ENCODE measurements at places on chromosomes 5 and 9. TPM values are rescaled to one million over a fixed set of nuclear protein-coding genes. Genes with fewer than 3 reads are reported as not detected.

SECISBP2 gene
- total RNA-seq = 27.8 TPM

SCGB3A2 gene
- not detected for total RNA-seq

RACK1 gene
- 2,870 TPM for total RNA-seq

ANAPC2 gene
- total RNA-seq = 24.1 TPM

FSTL4 gene
- total RNA-seq = 0.11 TPM

COL27A1 gene
- total RNA-seq = 9.3 TPM

SLC9A3 gene
- total RNA-seq = 9.9 TPM

HMMR gene
- not detected for total RNA-seq

CYLC2 gene
- total RNA-seq = not detected

SURF2 gene
- 4.4 TPM for total RNA-seq

DNA sequence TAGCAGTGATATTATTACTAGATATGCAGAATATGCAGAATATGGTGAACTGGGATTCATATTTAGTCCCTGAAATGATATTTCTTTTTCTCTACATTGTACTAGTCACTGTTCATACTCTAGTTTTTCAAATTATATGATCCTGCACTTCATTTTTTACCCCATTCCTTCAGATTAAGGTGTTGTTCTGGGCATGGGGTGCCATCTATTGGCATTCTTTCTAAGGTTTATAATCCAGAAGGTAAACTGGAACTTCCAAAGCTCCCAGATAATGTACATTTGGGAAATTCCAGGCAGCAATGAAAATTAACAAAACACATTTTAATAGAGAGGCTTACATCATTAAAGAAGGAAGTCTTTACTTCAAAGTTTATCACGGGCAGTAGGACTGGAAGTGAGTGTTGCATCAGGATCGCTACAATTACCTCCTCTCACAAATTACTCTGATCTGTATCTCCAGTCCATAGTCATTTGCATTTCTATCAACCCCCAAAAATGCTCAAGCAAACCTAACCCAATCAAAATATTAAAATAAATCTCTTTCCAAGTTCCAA is 12.5 kb downstream of the RFX3 start:
- no peak overlapping the region for H3K27ac ChIP-seq
- no peaks in the 10 kb centered on the region for H3K27me3 ChIP-seq
- H3K36me3 ChIP-seq = no peaks in the 10 kb centered on the region
- H3K4me3 ChIP-seq = no peak overlapping the region
- no peaks in the 10 kb centered on the region for H3K4me1 ChIP-seq
- no peak for DNase-seq

DNA sequence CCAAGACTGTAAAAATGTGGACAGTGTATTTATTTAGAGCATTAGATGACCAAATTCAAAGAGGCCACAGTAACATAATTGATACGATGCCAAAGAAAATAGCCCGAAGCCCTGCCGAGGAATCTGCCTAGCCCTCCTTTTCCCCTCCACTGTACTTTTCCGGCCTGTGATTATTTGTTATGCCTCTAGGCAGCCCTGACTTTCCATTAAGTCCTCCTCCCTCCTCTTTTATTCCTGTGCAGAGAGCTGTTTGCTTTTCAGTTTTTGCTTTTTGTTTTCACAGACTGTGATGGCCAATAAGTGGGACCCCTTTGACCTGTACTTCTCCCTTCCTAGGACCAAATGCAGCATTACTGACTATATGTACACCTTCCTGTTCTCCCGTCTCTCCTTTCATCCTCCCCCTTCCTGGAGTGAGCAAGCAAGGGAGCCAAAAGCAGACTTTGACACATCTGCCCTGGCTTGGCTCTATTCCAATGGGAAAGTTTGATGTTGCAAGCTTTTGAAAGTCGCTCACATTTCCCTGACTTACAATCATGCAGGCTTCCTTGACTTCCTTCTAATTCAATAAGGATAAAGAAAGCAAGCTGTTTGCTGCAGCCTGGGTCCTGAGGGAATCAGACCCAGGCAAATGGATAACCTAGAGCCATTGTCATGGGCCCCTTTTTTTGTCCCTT is 76.1 kb downstream of the NREP start:
- peak; percentile 74 for DNase-seq
- H3K27ac ChIP-seq = no peak overlapping the region
- H3K4me1 ChIP-seq = peaks cover 6% of the 10 kb centered on the region
- no peaks in the 10 kb centered on the region for H3K36me3 ChIP-seq
- no peaks in the 10 kb centered on the region for H3K27me3 ChIP-seq

- H3K27me3 ChIP-seq = no peaks in the 10 kb centered on the region
- peaks cover 6% of the 10 kb centered on the region for H3K36me3 ChIP-seq
- DNase-seq = no peak
- H3K4me1 ChIP-seq = no peaks in the 10 kb centered on the region
Measured at GRCh38 chr5:173962436-173962972, 26.5 kb upstream of the C5orf47 start.

GRCh38 chr5:67619235-67619634 is 422.6 kb upstream of the CD180 start:
- no peaks in the 10 kb centered on the region for H3K27me3 ChIP-seq
- no peak overlapping the region for H3K4me3 ChIP-seq
- no peak for DNase-seq
- H3K27ac ChIP-seq = no peak overlapping the region
- no peaks in the 10 kb centered on the region for H3K4me1 ChIP-seq
- no peaks in the 10 kb centered on the region for H3K36me3 ChIP-seq

GRCh38 chr5:77064040-77064439 is 23.0 kb downstream of the ZBED3 start:
- H3K36me3 ChIP-seq = peaks cover 37% of the 10 kb centered on the region
- no peaks in the 10 kb centered on the region for H3K27me3 ChIP-seq
- no peak overlapping the region for H3K4me3 ChIP-seq
- H3K4me1 ChIP-seq = no peaks in the 10 kb centered on the region
- no peak overlapping the region for H3K27ac ChIP-seq
- DNase-seq = no peak

- H3K36me3 ChIP-seq = no peaks in the 10 kb centered on the region
- H3K27me3 ChIP-seq = no peaks in the 10 kb centered on the region
- no peak for DNase-seq
- H3K4me1 ChIP-seq = no peaks in the 10 kb centered on the region
Measured at GRCh38 chr5:13412040-13412595, 532.4 kb downstream of the DNAH5 start.

GRCh38 chr5:153670101-153670500 is 179.6 kb downstream of the GRIA1 start:
- H3K36me3 ChIP-seq = no peaks in the 10 kb centered on the region
- H3K27me3 ChIP-seq = no peaks in the 10 kb centered on the region
- no peak overlapping the region for H3K4me3 ChIP-seq

DNA sequence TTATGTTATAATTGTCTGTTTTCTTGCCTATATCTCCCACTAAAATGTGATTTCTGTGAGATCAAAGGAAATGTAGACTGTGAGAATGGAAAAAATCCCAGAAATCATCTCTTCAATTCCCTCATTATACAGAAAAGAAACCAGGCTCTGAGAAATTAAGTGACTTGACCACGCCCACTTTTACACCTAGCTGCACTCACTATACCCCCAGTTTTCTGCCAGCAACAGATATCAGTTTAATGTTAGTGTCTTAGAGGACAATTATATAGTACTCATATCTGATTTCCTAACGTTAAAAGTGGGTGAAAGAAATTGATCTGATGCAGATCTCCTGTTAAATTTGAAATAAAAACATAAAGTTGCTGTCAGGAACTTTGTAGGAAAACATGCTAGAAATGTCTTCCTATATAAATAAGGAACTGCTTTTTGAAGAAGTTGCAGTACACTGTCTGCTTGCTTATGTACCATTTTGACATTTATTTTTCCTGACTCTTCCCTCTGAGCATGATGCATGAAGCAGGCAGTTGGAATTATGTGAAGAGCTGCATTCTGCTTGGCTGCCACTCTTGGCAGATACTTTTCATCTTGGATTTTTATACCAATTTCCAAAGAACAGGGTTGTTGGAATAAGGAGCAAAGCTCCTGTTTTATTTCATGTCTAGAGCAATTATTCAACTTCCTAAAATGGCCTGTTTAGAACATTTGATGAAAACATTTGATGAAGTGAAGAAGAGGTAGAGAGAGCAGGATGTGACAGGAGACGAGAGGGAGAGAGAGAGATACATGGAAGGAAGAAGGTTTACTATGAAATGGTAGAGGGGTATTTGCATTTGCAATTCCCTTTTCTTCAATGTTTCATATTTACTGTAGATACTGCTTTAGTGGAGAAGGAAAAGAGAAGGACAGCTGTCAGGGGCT is 57.3 kb upstream of the RICTOR start:
- no peak overlapping the region for H3K4me3 ChIP-seq
- no peaks in the 10 kb centered on the region for H3K36me3 ChIP-seq
- H3K27me3 ChIP-seq = no peaks in the 10 kb centered on the region
- no peak overlapping the region for H3K27ac ChIP-seq
- H3K4me1 ChIP-seq = no peaks in the 10 kb centered on the region
- DNase-seq = no peak

DNA sequence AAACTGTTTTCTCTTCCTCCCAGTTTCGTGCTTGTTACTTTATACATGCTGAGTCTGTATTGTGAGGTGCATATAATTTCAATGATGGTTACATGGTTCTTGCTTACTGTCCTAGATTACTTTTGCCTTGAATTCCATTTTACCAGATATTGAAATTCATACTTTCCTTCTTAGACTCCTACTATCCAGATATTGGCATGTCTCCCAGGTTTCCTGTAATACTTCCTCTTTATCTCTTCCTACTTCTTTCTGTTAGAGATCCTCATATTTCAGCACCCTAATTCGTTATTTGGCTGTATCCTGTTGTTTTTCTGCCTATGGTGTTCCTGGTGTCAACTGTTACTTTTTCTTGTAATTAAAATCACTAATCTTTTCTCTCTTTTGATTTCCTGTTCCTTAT is 522.1 kb downstream of the CCDC171 start:
- no peak overlapping the region for H3K27ac ChIP-seq
- DNase-seq = no peak
- no peaks in the 10 kb centered on the region for H3K27me3 ChIP-seq

DNA sequence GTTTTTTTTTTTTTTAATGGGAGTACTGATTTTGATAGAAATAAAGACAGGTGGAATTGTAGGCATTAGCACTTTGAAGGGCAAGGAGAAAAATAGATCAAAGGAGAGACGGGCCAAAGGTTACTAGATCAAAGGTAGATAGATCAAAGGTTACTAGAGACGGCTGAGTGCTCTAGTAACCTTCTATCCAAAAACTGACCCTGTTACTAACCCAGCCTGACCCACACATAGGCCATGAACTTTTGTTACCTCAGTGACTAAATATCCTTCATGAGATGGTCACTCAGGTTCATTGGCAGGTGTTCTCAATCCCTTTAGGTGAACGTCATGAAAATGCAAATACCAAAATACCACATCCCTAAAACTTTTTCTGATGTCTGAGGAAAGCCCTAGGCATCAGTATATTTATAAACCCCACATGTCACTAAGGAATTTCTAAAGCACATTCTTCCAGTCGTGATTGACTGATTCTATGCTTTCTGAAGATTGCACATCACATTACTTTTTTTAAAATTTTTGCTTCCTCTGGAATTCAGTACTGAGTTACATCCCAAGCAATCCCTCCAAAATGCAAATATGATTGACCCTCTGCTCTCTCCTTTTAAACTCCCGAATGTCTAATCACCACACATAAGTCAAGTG is 772.7 kb downstream of the BRINP1 start:
- H3K27ac ChIP-seq = no peak overlapping the region
- no peak overlapping the region for H3K4me3 ChIP-seq
- H3K27me3 ChIP-seq = no peaks in the 10 kb centered on the region
- H3K4me1 ChIP-seq = no peaks in the 10 kb centered on the region

DNA sequence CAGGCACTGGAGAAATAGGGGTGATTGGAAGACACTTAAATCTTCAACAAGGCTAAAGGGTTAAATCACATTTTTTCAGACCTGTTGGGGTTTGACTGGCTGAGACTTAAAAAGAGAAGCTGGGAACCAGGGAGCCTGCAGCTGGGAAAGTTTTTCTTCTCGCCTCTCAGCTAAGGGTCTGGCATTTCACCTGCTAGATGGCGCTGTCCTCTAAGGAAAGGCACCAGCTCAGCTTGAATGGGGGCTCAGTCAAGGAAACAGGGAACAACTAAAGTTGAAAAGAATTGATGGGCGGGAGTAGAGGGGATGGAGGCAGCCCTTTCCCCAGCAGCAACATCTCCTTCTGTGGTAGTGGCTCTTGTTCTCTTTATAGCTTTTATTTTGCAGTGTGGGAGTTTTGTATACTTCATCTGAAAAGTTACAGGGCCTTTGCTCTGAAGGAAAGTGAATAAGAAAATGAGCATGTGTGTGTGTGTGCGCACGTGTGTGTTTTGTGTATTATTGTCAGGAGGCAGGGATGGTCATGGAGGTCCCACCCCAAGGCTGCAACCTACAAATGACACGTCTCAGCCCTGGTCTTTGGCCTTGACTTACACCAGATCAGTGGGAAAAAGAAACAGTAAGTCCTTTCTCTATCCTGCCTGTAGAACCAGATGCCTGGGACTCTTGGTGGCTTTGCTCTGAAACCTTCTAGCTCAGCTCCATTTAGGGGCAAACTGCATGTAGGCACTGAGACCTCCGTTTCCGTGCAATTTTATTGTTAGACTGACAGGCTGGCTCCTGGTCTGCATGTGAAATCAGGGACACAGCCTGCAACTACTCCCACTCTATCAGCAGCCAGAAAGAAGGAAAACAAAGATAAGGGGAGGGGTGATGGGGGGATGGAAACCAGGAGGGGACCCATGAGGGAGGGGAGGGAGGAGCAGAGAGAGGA is 316.2 kb upstream of the CLINT1 start:
- no peak overlapping the region for H3K4me3 ChIP-seq
- no peaks in the 10 kb centered on the region for H3K27me3 ChIP-seq
- H3K4me1 ChIP-seq = no peaks in the 10 kb centered on the region

GRCh38 chr9:4011054-4011453 is 288.8 kb downstream of the GLIS3 start:
- DNase-seq = no peak
- no peaks in the 10 kb centered on the region for H3K27me3 ChIP-seq
- H3K4me1 ChIP-seq = no peaks in the 10 kb centered on the region
- H3K36me3 ChIP-seq = no peaks in the 10 kb centered on the region
- H3K4me3 ChIP-seq = no peak overlapping the region
- H3K27ac ChIP-seq = no peak overlapping the region

DNA sequence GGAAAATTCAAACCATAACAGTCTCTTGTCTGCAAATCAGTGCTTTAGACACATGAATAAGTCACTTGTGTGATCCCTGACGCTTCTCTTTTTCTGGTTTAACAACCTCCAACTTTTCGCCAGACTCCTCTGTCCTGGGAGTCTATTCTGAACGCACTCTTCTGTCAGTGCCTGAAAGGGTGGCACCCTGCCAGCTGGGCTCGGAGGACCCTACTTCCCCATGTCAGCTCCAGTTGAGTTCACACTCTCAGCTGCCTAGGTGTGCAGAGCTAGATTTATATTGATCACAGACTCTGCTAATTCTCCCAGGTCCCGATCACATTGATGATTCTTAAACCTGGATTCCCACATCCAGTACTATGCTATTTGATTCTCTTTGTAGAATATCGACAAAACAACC is 649.1 kb downstream of the BNC2 start:
- no peak overlapping the region for H3K4me3 ChIP-seq
- no peak for DNase-seq
- H3K27me3 ChIP-seq = no peaks in the 10 kb centered on the region
- H3K4me1 ChIP-seq = peaks cover 8% of the 10 kb centered on the region
- H3K27ac ChIP-seq = no peak overlapping the region

Measured in ascending aorta (tissue), 2 donors.